ENCODE measurements at places on chromosomes 12 and 14. TPM values are rescaled to one million over a fixed set of nuclear protein-coding genes. Genes with fewer than 3 reads are reported as not detected.

Gene GALNT16
- 94.9 TPM for total RNA-seq

Gene WNK1
- 284 TPM for total RNA-seq

Gene C1RL
- 14.4 TPM for total RNA-seq

Gene GPR84
- 0.22 TPM for total RNA-seq

Gene FAM90A1
- total RNA-seq: 0.46 TPM

Gene HCAR2
- total RNA-seq: 0.46 TPM

Gene MYF6
- not detected for total RNA-seq

Gene DNAH10
- 0.22 TPM for total RNA-seq

Gene RAD9B
- total RNA-seq: 1.1 TPM

Gene HOTAIR
- not detected for total RNA-seq

Gene DENND5B
- 37.1 TPM for total RNA-seq

Gene TPPP2
- 1.1 TPM for total RNA-seq

Gene DPY19L2
- total RNA-seq: 41.0 TPM

Gene KCNA1
- total RNA-seq: not detected

Gene PTPRB
- 38.1 TPM for total RNA-seq

Gene RBP5
- total RNA-seq: 0.54 TPM

Gene MYRFL
- 0.11 TPM for total RNA-seq

Gene LIN52
- 6.7 TPM for total RNA-seq

Gene PLCZ1
- not detected for total RNA-seq

Gene NPFF
- not detected for total RNA-seq

Gene SLC25A47
- not detected for total RNA-seq

Gene FAIM2
- 20.5 TPM for total RNA-seq

Gene ABCC9
- total RNA-seq: 78.1 TPM

Gene TCL1B
- not detected for total RNA-seq

Gene KLRC1
- not detected for total RNA-seq

Gene TDRD9
- 2.5 TPM for total RNA-seq

Gene LBHD2
- total RNA-seq: not detected

Gene C1R
- total RNA-seq: 227 TPM

Gene TEX22
- total RNA-seq: 2.4 TPM

Gene GZMB
- 1.8 TPM for total RNA-seq

Gene KRT83
- total RNA-seq: not detected

Gene AGAP2
- total RNA-seq: 7.8 TPM

Gene ANG
- 4.5 TPM for total RNA-seq

Gene CYP27B1
- 0.49 TPM for total RNA-seq

Gene NR4A1
- total RNA-seq: 40.6 TPM

Gene MANSC1
- 8.5 TPM for total RNA-seq

Gene TAS2R8
- total RNA-seq: not detected

Gene USP44
- 1.0 TPM for total RNA-seq

Gene CLEC9A
- not detected for total RNA-seq

Gene BRAP
- 14.1 TPM for total RNA-seq

All from Right ventricle myocardium inferior (tissue), 1 donor.